Tibial nerve (tissue), 4 donors: ENCODE measurements at places on chromosomes 12 and 14. TPM values are rescaled to one million over a fixed set of nuclear protein-coding genes. Genes with fewer than 3 reads are reported as not detected.

GRCh38 chr14:93073910-93074769 lies 41.6 kb downstream of the ITPK1 start:
- peak; percentile 52 for DNase-seq

DNA sequence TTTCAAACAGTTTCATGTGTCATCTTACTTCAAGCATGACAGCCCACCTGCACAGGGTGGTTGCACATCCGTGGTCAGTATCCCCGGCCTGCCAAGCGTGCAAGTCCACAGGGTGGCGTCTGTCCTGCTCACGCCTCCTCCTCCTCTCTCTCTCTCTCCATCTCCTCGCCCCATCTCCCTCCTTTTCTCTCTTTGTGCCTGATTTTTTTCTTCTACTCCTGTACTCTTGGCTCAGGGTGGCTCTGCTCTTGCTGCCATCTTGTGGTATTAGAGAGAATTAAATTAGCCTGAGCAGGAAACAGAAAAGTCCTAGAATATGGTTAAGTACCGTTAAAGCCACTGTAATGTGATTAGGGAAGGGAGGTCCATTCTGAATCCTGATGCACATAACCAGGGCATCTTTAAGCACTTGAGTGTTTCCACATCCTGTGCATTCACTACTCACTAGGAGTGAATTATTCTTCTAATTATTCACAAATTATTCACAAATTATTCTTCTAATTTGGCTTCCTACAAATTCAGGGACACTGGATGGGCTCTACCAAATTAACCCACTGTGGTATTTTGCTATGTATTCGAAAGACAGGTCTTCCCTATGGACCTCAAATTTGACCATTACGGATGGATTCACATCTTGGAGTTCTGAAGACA lies 25.5 kb upstream of the DTX1 start:
- no peak for DNase-seq

GRCh38 chr14:23441076-23441475 lies 5.6 kb upstream of the MYH7 start:
- DNase-seq: no peak

The LYSET gene
- 11.7 TPM for total RNA-seq

The SYCP3 gene
- not detected for total RNA-seq

- no peak for DNase-seq
Measured at GRCh38 chr12:87513536-87514280, 515.5 kb downstream of the C12orf50 start.

GRCh38 chr12:25119020-25119419 lies 75.9 kb downstream of the DNAI7 start:
- DNase-seq: no peak

The GABARAPL1 gene
- 168 TPM for total RNA-seq

DNA sequence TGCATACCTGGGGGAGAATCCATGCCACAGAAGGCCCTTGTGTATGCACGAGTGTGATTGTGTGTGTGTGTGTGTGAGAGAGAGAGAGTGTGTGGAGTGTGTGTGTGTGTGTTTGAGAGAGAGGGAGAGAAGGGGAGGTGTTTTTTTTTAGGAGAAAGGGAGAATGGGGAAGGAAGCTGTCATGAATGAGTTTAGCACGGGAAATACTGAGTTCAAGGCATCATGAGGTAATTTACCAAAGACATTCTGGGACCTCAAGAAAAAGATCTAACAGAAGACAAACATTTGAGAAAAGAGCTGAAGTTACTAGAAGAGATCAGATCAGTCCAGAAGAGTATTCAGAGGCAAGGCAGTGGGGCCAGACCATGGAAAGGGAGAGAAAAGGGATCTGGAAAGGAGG lies 157.1 kb downstream of the TTC7B start:
- DNase-seq: no peak

DNA sequence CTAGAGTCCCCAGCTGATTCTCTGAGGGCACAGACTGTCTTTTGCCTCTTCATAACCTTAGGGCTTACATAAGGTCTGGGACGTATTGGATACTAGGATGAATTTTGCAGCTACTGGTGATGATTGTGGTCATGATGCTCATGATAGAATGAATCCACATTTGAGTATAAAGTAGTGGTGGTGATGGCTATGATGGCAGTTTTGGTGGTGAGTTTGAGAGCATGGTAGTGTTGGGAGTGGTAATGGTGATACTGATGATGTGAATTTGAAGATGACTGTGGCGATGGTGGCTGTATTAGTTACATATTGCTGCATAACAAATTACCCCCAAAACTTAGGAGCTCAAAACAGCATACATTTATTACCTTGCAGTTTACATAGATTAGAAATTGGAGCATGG lies 14.1 kb upstream of the ASIC1 start:
- no peak for DNase-seq

- no peak for DNase-seq
Measured at GRCh38 chr12:33575346-33575745, 135.7 kb upstream of the SYT10 start.

DNA sequence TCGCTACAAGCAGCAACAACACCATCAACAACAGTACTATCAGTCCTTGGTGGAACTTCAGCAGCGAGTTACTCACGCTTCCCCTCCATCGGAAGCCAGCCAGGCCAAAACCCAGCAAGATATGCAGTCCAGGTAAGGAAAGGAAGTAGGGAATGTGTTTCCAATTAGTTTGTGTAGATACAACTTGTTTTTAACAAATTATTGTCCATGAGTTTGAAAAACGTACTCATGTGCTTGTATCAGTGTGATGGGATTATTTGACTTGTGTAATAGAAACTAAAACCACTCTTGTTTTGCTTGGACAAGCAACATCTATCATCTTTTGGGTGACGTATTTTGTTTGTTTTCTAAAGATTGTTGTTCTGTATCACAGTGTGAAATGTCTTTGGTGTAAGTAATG lies 137.9 kb downstream of the NAV3 start:
- no peak for DNase-seq

- no peak for DNase-seq
Measured at GRCh38 chr12:111450676-111451075, 45.0 kb downstream of the SH2B3 start.

DNA sequence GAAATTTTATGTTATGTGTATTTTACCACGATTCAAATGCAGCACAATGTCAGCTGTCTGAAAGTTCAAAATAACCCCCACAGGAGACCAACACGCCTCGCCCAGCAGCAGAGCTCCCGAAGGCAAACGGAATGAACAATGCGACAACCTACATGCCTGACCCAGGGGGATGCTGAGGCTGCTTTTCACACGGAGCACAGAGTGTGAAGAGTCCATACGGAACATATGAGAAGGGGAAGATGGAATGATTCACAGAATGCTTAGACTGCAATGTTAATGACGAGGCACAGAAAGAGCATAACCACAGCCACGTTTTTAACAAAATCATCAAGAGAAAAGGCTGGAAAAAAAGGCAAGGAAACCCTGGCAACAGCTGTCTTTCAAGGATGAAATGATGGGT lies 22.6 kb downstream of the ZFYVE21 start:
- no peak for DNase-seq

DNA sequence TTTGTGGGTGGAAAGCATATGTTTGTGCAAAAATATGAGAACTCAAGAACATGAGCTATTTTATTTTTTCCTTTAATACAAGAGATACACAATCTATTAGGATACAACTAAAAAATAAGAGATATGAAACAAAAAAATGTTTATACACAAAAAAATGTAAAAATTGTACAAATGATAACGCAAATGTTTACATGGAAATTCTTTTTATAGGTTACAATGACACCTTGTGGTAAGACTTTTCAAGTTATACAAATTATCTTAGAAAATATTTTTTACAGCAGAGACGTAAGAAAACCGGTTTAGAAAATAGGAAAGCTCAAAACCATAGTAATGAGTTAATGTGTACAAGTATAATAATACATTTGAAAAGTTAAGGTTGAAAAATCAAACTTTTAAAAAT lies 25.5 kb downstream of the CEP83 start:
- DNase-seq: no peak

DNA sequence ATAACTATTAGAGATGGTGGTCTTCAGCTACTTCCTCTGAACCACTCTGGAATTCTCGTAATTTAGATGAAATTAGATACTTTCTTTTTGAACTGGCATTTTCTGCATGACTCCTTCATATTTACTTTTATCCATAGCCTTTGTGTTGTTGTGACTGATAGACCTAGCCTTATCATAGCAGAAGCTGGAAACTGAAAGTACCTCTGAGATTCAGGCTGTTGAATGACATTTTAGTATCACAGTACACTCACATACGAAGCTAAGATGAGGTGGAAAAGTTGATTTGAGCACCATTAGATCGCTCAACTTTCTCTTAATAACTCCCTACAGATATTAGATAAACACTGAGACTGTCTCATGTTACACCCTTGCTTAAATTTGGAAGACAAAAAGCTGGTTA lies 525.1 kb upstream of the FBXO33 start:
- no peak for DNase-seq

- DNase-seq: no peak
Measured at GRCh38 chr12:119259484-119259883, 75.0 kb upstream of the CCDC60 start.

DNA sequence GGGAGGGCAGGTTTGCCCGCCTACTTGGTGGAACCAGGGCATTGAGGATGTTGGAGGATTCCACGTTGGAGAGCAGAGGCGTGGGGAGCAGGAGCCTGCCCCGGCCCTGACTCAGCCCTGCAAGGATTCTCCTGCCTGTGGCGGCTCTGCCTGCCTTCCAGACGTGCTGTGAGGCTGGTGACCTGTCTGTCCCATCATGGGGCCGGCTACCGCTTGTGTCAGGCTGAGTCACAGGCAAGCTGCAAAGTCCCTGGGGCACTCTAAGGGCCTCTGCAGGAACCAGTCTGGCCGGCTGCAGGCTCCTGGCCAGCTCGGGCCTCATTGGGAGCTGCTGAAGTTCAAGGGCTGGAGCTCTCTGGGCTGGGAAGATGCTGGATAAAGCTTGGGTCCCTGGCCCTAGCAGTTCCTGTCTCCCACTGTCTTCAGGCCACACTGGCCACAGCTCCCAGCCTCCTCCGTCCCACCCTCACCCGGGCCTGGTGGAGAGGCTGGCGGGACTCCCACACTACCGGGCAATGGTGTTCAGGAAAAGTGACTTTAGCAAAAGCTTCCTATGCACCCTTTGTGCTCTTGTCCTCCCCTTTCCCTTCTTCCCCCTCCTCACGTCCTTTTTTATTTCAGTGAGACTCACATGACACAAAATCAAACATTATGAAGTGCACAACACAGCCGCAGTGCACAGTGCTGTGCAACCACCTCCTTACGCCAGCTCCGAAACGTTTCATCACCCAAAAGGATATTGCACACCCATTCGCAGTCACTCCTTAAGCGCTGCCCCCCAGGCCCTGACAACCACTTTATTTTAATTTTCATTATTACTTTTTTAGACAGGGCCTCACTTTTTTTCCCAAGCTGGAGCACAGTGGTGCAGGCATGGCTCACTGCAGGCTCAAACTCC lies 22.0 kb upstream of the ULK1 start:
- DNase-seq: no peak

DNA sequence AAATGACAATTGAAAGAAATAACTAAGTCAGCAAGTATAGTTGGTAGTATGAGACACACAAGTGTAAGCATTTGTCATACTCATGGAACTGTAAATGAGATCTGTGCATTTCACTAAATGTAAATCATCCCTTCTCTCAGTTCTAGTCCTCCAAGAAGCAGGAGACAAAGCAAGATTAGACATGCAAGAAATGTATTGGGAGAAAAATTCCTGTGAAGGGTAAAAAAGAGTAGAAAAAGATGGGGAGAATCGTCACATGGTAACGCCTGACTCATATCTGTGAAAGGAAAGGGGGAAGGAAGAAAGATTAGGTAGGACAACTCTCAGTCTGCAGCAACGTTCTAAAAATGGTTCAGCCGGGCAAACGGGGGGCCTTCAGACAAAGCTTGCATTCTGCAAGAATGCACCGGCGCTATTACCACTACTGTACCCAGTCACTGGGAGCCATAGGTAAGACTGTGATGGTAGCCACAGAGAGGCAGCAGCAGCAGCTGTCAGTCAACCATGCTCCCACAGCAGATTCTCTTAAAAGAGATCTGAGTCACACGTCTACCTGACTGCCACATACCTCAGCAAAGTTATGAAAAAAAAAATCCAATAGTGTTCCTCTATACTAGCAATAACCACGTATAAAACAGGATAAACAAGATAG lies 18.0 kb upstream of the RFX4 start:
- DNase-seq: no peak

The CCNB1IP1 gene
- 48.4 TPM for total RNA-seq

- DNase-seq: no peak
Measured at GRCh38 chr12:107106241-107107025, 13.1 kb upstream of the CRY1 start.

The COX8C gene
- not detected for total RNA-seq

GRCh38 chr12:75953312-75953906 lies 78.2 kb downstream of the PHLDA1 start:
- no peak for DNase-seq

- DNase-seq: no peak
Measured at GRCh38 chr14:49977126-49977841, 84.4 kb downstream of the ARF6 start.

The PDZRN4 gene
- total RNA-seq: 22.8 TPM

The GLT1D1 gene
- not detected for total RNA-seq

DNA sequence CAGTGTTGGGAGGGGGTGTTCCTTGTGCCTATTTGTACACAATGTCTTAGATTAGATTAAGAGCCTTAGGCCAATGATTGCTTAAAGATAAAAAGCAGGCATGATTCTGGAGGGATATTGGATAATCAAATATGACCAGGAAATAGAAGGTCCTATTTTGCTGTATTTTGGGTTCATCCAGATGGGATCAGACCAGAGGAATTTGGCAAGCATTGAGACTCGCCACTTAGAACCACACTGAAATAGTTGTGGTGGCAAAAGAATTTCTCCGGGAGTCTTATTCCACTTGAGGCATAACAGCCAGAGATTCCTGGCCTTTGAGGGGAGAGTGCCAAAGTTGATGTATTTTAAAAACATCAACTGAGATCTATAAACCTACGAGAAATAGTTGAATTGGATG lies 327.2 kb downstream of the RAD51B start:
- DNase-seq: peak; percentile 45

DNA sequence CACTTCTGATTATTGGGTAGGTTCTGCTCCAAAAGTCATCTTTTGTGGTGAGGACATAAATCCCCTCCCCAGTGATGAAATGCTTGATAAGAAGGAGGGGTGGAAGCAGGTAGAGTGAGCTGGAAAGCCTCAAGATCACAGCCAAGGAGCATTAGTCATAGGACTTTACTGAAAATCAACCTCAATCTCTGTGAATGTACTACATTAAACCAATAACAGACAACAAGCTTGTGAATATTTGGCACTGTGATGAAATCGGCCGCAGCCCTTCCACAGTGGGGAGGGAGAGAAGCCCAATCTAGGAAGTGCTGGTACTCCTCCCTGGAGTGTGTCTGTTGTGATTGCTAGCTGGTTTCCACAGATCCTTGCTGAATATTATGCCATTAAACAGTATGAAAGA lies 41.2 kb upstream of the PTCSC3 start:
- no peak for DNase-seq

DNA sequence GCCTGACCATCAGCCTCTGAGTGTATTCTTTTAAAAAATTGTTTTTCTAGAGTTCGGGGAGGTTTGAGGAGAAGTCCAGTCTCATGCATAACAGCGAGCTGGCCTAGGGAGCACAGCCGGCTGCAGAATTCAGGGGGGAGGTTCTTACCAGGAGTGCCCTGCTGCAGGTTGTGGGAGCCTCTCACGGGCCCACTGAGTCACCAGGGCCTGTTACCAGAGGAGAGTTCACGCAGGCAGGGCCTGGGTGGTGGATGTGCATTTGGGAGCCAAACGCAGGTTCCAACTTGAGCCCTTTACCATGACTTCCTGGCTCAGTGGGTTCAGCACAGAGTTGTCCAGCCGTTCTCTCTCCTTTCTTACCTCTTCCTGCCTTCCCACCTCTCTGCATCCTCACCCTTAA lies 14.4 kb downstream of the CD9 start:
- no peak for DNase-seq
